Hepatocyte (in vitro differentiated cells): ENCODE measurements at places on chromosomes 2 and 18. TPM values are rescaled to one million over a fixed set of nuclear protein-coding genes. Genes with fewer than 3 reads are reported as not detected.

DNA sequence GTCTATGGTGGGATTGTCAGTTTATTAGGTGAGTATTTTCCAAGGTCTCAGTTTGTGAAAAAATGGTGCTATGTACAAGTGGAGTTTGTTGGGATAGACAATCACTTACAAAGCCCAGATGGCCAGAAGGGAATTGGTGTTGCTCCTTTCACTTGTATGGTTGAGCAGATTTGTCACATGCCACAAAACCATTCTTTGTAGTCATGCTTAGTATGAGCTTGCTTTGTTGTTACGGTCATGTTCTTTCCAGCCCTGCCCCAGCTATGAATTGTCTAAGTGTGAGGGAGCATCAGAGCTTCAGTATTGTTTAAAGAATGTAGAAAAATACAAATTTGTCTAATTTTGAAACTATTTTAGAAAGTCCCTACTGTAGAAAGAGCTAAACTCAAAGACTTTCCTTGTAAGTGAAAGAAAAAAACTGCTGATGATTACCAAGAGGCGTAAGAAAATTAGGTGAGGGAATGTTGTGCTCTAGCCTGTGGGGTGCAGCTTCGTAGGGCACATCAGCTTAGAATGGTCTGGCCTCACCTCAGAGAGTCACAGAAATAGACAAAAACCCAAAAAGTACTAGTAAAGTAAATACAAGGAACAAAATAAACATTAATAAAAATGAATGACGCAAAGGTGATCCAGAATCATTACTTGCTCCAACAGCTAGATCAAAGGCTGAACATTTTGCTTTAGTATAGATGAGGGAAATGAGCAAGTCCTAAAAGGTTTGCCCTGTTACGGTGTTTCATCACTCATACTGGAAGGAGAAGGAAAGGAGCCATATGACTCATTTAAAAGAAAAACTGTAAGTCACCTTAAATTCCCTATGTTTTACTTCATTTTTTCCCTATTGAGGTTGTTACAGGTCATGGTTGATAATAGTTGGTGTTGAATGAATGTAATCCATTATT, 9.2 kb downstream of the TGIF1 start:
- no peak for DNase-seq

DNA sequence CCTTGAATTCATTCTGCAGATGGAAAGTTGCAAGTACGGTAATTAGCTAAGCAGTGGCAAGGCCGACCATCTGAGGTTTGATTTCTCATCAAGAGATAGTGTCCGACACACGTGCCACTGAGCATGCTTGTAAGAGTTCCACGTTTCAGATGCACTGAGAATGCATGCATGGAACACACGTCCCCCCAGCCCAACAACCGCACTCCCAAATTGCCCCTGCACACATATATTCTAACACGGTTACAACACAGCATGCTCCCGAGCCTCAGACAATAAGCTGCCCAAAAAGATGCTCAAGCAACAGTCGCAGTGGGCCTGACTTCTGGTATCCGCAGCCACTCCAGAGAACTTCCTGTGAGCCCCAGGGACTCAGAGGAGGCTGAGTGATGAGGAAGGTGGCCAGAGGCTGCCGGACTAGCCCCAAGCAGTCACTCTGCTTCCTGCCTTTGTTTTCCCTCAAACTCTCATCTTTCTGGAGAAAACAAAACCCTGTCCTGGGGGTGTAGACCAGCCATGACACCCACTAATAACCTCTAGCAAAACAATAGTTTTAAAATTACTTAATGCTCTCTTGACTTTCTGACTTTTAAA, 204.0 kb downstream of the TGIF1 start:
- DNase-seq = no peak

- DNase-seq = peak; percentile 40
Observed at GRCh38 chr18:78875016-78875777, 104.4 kb upstream of the SALL3 start.

- DNase-seq = no peak
Observed at GRCh38 chr18:36582988-36583745, 245.6 kb downstream of the TPGS2 start.

DNA sequence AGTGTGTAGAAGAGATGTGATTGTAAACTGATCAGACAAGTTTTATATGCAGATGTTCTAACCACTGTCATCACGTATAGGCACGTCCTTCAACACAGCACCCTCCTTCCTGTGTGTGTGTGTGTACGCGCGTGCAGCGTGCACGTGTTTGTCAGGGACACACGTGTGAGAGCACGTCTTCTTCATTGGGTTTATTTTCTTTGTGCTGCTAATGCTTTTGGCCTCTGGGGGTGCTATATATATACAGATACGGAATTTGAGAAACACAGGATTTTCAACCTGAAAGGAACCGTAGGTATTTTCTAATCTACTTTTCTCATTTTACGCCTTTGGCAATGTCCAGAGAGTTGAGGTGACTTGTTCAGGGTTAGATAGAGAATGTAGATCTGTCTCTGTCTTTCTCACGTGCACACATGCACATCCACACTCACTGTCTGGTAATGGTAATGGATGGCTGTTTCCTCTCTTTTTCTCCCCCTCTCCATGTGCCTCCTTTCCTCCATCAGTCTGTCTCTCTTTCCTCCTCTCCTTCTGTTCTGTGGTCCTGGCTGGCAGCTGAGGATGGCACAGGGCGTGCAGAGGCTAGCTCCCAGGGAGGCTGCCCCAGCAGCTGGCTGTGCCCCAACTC, 13.4 kb upstream of the CELF4 start:
- DNase-seq = peak; percentile 61

DNA sequence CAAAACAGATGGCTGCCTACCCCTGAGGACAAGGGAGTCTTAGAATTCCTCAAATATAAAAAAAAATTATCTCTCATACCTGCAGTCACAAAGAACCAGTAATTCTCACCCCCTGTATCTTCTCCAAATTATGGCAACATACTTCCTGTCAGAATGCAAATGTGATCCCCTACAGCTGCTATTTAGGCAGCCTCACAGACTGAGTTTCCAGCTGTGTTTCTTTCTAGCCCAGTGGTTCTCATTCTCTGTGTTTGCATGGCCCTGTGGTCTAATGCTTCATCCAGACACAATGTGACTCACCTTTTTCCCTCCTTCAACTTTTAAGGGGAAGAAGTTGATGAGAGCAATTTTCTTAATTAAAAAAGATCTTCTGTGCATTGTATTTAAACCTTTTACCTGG, 726.3 kb downstream of the TSN start:
- no peak for DNase-seq

FSHR gene
- 0.20 and 0.68 TPM in 2 replicates for total RNA-seq

- peak; percentile 42 for DNase-seq
Observed at GRCh38 chr2:27118525-27119329, at the start of gene CGREF1. TSS of gene CGREF1 (minus strand) at chr2:27119128. CDS start at chr2:27104366, 14,762 bp downstream.

DNA sequence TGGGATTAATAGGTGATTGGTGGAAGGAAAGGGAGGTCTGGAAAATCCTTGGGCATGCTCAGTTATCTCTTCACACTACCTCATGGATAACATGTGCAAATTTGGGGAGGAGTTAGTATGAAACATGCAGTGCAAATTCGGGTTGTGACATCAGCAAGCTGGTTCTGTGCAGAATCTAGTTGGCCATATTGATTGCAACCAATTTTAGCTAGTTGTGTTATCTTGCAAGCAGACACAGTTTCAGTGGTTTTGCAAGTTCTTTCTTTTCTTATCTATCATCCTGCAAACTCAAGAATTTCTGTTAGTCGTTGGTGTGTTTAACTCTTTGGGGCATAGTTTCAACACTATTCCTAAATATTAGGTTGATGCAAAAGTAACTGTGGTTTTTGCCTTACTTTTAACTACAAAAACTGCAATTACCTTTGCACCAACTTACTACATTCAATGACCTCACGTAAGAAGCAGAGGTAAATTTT, 135.4 kb downstream of the PTH2R start:
- no peak for DNase-seq

ANKAR gene
- 3.1 and 4.0 TPM in 2 replicates for total RNA-seq

DNA sequence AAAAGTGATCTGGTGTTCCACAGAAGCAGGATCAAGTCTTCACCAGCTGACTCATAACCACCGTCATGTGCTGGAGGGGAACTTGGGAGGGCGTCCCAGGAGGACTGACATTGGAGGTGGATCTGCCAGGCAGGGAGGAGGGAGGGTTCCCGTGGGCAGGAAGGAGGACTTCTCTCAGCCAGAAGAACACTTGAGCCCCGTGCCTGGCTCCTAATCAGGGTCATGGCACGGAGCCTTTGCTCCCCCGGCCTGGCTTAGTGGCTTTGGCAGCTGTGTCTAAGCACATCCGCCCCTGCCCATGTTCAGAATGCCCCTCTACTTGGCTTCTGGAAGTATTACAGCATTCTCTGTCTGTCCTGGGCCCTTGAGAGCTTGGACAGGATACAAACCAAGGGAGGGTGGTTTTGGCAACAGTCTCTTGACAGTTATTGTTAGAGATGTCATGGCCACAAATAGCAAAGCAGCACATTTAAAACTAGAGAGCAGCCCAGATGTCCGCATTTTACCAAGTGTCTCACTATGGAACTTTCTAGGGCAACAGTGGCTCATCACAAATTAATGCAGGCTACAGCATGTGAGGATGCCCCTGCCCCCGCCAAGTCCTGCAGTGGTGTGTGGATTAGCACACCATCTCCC, 11.5 kb downstream of the PPP1R7 start:
- DNase-seq = peak; percentile 32

ABCG8 gene
- 4.5 and 4.7 TPM in 2 replicates for total RNA-seq

- no peak for DNase-seq
Observed at GRCh38 chr2:149743842-149744448, 156.4 kb upstream of the MMADHC start.

- DNase-seq = no peak
Observed at GRCh38 chr2:45264227-45265225, 255.3 kb upstream of the SIX2 start.

DNA sequence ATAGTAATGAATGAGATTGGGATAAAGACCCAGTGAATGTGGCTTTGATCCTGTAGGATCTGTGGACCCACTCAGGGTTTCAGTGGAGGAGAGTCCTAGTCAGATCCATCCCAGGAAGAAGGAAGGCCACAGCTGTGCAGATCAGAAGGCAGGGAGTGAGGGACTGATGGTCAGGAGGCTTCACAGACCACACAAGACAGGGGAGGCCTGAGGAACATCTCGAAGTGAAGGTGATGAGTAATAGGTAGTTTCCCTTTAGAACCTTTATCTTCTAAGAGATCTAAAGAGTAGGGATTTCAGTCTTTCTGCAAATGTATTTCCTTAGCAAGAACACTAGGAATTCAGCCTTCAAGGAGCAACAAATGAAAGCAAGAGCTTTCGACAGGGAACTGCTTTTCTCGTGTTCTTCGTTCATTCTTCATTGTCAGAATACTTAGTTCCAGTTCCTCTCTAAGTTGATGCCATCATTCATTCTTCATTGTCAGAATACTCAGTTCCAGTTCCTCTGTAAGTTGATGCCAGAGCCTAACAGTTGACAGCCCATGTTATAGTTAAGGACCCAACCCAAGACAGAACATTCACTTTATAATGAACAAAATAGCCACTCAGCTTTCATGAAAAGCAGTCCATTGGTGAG, 150.2 kb upstream of the EPAS1 start:
- DNase-seq = no peak

GRCh38 chr18:32707147-32707546, 65.7 kb downstream of the KLHL14 start:
- peak; percentile 6 for DNase-seq

- no peak for DNase-seq
Observed at GRCh38 chr2:181241797-181242196, 215.4 kb upstream of the ITGA4 start.

DRC1 gene
- not detected in 2 replicates for total RNA-seq

LOXHD1 gene
- not detected in 2 replicates for total RNA-seq

DNA sequence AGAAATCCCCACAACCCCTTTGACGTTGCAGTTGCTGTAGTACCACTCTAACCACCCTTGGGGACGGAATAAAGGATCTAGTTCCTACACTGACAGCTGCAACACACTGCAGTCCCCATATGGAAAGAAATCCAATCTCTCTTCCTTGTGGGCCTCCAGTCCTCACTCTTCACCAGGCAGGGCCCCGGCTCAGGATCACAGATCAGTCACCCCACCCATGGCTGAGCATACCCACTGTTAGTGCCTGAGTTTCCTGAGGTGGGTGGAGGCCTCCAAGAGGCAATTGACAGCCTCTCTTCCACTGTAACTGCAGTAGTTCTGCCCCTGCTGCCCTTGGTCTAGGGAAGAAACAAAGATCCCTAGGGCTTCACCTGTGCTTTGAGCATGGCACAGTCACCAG, 670.0 kb upstream of the CDH2 start:
- DNase-seq = no peak

DNA sequence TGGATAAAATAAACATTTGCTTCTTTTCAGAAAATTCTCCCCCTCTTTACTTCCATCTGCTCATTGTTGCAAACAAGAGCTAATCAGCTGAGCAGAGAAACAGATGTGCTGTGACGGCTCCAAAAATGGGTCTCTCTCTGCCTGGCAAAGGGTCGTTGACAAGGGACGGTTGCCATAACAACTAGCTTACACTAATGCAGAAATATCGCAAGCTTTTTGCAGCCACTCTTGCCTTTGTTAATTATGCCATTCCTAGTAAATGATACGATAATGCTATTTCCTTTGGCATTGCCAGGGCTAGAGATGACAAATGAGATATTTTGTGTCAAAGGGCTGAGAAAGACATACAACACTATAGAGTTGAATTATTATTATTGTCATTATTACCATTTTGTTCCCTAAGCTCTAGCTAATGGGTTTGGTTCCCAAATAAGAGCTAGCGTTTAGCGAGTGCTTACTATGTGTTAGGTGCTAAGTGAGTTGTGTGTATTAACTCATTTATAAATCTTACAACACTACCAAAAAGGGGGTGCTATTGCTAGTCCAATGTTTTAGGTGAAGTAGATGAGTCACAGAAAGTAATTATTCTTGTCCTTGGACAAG, 46.8 kb downstream of the MYO3B start:
- DNase-seq = peak; percentile 13

CDK5R2 gene
- 0.08 and 0.37 TPM in 2 replicates for total RNA-seq

DNA sequence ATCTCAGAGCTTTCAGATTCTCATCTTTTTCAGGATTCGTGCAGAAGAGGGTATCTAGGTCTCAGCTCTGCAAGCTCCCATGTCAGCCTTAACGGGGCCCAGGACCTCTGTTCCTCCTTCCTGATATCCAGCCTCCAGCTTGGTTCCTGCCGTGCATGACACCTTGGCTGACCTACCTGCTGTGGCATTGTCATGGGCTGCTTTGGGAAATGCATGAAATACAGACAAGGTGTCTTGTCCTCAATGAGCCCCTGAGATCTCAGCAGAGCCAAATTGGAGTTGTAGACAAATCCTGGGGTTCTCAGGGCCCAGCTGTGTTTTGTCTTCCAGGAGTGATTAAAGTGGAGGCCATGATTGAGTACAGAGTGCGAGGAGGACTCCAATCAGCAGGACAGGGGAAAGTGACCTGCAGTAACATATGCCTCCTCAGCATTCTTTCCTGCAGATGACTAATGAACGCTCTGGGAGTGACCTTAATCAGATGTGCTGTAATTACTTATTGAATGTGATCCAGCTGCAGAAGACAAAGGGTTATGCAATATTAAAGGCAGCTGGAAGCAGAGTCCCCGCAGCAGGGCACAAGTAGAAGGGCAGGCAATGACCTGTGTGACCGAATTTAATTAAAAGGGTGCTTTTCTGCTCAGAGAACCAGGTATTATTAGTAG, 141.1 kb downstream of the CCBE1 start:
- DNase-seq = no peak

HRH4 gene
- not detected in 2 replicates for total RNA-seq

GRCh38 chr2:113228991-113229716, 49.6 kb downstream of the PAX8 start:
- no peak for DNase-seq

KYNU gene
- total RNA-seq = 13.1 and 13.8 TPM in 2 replicates
